ENCODE measurements at places on chromosomes 6 and 20. TPM values are rescaled to one million over a fixed set of nuclear protein-coding genes. Genes with fewer than 3 reads are reported as not detected.

VSX1 gene
- not detected for total RNA-seq

WFDC12 gene
- not detected for total RNA-seq

TRIM40 gene
- total RNA-seq, result not detected

EBF4 gene
- total RNA-seq, result 2.0 TPM

TGM3 gene
- not detected for total RNA-seq

CNBD2 gene
- total RNA-seq, result 4.2 TPM

GLP1R gene
- total RNA-seq, result not detected

FAM50B gene
- 11.0 TPM for total RNA-seq

PBX2 gene
- 96.2 TPM for total RNA-seq

COX4I2 gene
- total RNA-seq, result not detected

TMEM63B gene
- 15.6 TPM for total RNA-seq

PRDM13 gene
- not detected for total RNA-seq

BEND6 gene
- total RNA-seq, result not detected

KCNK17 gene
- not detected for total RNA-seq

SLC35D3 gene
- total RNA-seq, result not detected

LRRC73 gene
- 0.33 TPM for total RNA-seq

PLN gene
- total RNA-seq, result not detected

RIPPLY2 gene
- total RNA-seq, result not detected

FAM83D gene
- total RNA-seq, result 13.4 TPM

GSTA1 gene
- not detected for total RNA-seq

SLC52A3 gene
- not detected for total RNA-seq

FKBP1A gene
- total RNA-seq, result 214 TPM

CASS4 gene
- total RNA-seq, result 5.8 TPM

CHRNA4 gene
- total RNA-seq, result not detected

PM20D2 gene
- total RNA-seq, result 14.5 TPM

SLC32A1 gene
- total RNA-seq, result not detected

CDH22 gene
- not detected for total RNA-seq

LY6G6F gene
- not detected for total RNA-seq

FHL5 gene
- total RNA-seq, result not detected

SLC35F1 gene
- not detected for total RNA-seq

PTPN1 gene
- total RNA-seq, result 75.0 TPM

RAB32 gene
- not detected for total RNA-seq

BPIFB1 gene
- total RNA-seq, result not detected

SLC17A1 gene
- not detected for total RNA-seq

DEFB112 gene
- total RNA-seq, result not detected

POLH gene
- total RNA-seq, result 67.9 TPM

All from activated naive CD4-positive, alpha-beta T cell treated with anti-CD3 and anti-CD28 coated beads, Interleukin-2, amount 10 ng/mL, durations not matched to agents 5 hours and 36 hours (primary cell).